A673 (cell line): ENCODE measurements at places on chromosomes 2 and 18.
A peak's percentile ranks its signal among the peaks of the same experiment; 100 is the strongest.

GRCh38 chr2:15040429-15041084, 408.0 kb downstream of the LRATD1 start:
- peak; percentile 62 for DNase-seq

DNA sequence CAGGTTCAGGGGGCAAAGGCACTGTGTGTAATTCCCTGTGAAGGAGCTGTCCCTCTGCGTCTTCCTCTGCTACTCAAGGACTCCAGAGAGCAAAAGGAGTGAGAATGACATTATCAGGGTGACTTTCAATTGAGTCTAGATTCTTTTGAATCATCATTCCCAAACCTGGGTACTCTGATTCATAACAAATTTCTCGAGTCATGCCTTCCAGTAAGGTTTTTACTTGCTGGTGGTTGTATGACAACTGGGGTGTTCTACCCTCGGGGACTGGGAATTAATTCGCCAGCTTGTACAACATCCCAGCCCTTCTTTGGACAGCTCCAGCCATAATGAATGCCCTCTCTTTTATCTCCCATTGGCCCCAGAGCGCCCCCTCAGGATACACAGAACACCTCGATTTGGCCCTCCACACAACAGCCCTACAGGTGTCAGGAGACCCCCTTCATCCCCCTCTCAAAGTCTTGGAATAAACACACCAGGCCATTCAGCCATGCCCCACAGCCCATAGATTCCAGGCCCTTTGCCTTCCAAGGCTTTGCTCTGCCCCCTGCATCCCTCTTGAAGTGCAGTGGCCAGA, 254.5 kb downstream of the KLHL29 start:
- DNase-seq = no peak

DNA sequence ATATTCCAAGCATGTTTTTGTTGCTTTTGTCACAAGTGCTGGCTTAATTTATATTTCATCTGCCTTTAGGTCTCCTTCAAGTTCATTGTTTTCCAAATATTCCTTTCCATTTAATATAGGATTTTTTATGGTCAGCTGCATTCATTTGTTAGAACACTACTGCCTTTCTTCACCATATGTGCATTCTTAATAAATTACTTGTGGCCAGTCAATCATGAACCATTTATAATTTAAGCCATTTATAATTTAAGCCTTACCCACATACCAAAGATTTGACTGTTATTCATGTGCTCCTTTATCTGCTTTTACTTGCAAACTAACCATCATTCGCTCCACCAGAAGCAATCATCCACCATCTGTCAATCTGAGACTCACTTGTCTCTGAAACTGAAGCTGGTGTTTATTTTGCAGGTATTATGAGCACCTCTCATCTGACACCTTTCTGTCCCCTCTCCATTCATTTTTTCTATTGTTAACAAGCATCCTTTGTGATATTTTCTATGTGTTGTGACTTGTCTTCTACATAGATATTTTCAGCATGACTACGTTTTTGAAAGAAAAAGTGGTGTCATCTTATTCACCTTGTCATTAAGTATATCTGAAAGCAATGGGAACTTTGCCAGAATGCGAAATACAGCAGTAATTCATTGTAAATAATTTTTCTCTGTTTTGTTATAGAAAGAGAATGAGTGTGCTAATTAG, 786.8 kb downstream of the KCNJ3 start:
- no peak for DNase-seq

DNA sequence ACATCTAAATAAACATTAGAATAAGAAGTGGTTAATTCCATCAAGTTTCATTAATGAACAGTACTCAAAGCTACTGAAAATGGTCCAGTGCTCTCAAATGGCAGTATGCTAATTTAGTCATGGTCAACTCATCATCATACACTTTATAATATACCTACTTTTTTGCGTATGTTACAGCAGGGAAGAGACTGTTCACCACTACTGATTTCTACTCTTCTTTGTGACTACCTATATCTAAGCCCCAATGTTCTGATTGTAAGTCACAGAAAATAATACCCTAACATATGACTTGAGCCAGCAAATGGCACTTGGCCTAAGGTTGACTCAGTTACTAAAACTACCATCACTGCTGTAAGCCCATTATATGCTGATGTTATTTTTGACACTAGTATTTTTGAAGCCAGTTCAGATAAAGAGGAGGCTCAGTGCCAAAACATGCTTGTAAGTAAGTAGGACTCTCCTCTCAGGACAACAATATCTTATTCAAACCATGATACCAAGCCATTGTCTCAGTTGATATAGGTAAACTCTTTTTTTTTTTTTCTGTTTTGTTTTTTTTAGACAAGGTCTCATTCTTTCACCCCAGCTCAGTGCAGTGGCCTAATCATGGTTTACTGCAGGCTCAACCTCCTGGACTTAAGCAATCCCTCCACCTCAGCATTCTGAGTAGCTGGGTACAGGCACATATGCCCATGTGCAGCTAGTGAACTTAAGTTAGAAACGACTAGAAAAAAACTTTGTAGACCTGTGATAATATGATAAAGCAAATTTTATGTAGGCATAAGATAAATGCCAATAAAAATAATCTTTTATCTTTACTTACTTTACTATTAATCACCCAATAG, 266.9 kb downstream of the ZNF385B start:
- no peak for DNase-seq

GRCh38 chr2:121650315-121650930, 1.2 kb upstream of the CLASP1 start:
- peak; percentile 21 for DNase-seq

DNA sequence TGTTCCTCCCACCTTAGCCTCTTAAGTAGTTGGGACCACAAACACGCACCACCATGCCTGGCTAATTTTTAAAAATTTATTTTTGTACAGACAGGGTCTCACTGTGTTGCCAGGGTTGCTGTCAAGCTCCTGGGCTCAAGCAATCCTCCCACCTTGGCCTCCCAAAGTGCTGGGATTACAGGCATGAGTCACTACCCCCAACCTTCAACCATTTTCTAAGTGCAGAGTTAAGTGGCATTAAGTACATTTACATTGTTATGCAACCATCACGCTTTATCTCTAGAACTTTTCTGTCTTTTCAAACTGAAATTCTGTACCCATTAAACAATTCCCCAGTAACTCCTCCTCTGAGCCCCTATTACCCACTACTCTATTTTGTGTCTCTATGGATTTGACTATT, 45.9 kb upstream of the AFF3 start:
- no peak for DNase-seq
